Esophagus squamous epithelium (tissue), 5 donors: ENCODE measurements at places on chromosomes 7 and 10.

DNA sequence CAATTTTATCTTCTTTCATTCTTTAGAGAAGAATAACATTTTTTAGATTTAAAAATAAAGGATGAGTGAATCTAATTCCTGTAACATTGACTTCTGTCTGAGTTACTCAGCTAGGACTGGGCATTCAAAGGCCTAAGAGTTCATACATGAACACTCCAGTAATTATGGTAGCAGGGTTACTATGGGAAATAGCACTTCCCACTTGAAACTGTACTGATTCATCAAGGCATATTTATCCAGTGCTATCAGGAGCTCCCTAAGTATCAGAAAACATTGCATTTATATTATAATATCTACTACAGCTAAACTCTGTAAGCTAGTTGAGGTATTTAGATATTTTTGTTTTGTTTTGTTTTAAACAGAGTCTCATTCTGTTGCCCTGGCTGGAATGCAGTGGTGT lies 41.8 kb downstream of the NDUFB2 start:
- DNase-seq = no peak

DNA sequence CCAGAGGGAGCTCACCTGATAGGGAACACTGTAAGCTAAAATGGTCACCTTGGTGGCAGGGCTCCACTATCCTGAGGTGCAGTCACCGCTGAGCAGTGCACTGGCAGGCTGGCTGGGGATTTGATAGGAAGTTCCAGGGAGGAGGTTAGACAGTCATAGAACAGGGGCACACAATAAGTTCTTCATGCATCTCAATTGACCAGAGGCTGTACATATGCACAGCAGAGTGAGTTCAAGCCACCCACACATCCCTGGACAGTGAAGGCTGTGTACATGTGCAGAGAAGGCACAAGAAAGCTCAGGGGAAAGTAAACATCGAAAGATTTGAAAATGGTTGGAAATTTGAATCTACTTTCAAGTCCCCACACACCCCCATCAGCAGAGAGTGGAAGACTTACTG lies 13.9 kb downstream of the PRTFDC1 start:
- no peak for DNase-seq

DNA sequence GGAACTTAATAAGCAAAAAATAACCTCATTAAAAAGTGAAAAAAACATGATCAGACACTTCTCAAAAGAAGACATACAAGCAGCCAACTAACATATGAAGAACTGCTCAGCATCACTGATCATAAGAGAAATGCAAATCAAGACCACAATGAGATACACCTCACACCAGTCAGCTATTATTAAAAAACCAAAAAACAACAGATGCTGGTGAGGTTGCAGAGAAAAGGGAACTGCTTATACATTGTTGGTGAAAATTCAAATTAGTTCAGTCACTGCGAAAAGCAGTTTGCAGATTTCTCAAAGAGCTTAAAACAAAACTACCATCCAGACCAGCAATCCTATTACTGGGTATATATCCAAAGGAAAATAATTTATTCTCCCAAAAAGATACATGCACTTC lies 513.3 kb downstream of the MDFIC start:
- no peak for DNase-seq

DNA sequence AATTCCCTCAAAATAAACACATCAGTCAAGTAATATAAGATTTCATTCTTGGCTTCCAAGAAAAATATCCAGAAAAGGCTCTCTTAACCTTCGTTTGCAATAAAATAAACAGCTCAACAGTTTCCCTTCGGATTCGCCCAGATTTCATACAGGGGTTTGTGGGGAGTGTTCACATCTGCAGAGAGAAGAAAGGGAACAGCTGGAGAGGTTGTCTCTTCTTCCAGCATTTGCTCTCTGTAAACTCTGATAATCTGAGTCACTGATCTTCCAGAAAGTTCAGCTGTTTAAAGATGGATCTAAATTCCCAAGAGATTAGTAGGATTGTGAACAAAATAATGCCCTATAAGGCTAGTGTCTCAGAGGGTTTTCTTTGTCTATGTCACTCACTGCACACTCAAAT lies 277.9 kb downstream of the HPSE2 start:
- DNase-seq = no peak

- DNase-seq = no peak
Measured at GRCh38 chr7:55306331-55306730, 58.8 kb upstream of the LANCL2 start.

DNA sequence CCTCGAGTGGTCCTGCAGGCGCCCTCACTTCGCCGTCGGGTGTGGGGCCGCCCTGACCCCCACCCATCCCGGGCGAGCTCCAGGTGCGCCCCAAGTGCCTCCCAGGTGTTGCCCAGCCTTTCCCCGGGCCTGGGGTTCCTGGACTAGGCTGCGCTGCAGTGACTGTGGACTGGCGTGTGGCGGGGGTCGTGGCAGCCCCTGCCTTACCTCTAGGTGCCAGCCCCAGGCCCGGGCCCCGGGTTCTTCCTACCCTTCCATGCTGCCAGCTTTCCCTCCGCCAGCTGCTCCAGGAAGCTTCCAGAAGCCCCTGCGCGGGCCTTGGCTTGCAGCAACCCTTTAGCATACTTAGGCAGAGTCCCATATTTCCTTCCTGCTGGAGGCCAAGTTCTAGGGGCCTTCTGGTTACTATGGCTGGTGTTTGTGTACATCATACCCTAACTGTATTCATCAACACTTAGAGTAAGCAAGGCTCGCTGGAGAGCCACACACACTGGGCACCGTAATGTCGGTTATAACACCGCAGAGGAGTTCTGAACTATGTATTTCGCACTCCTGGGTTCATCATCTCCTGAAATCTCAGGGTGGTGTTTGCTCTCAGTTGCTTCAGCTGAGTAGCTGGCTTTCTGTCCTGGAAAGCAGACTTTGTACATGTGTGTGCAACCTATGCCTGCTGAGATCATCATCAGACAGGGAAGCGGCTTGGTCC lies 471 bp downstream of the MGMT start:
- DNase-seq = no peak

DNA sequence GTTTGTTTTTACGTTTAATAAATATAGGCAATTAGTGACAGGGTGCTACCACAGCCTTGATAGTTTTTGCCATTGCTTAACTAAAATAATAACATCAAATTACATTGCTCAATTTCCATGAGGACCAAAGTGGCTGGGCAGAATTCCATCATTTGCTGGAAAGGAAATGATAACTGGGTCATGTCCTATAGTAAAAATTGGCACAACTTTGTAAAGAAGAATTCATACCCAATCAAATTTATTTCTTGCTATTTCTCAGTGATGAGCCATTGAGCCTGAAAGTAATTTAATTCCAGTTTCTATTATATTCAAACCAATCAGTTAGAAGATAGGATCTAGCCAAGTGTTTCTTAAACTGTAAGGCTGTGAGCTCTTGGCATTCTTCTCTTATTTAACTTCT lies 102.2 kb upstream of the CTTNBP2 start:
- no peak for DNase-seq

GRCh38 chr7:91082852-91083495 lies 181.3 kb upstream of the FZD1 start:
- no peak for DNase-seq

- DNase-seq = no peak
Measured at GRCh38 chr7:25731068-25731845, 420.7 kb upstream of the NFE2L3 start.

DNA sequence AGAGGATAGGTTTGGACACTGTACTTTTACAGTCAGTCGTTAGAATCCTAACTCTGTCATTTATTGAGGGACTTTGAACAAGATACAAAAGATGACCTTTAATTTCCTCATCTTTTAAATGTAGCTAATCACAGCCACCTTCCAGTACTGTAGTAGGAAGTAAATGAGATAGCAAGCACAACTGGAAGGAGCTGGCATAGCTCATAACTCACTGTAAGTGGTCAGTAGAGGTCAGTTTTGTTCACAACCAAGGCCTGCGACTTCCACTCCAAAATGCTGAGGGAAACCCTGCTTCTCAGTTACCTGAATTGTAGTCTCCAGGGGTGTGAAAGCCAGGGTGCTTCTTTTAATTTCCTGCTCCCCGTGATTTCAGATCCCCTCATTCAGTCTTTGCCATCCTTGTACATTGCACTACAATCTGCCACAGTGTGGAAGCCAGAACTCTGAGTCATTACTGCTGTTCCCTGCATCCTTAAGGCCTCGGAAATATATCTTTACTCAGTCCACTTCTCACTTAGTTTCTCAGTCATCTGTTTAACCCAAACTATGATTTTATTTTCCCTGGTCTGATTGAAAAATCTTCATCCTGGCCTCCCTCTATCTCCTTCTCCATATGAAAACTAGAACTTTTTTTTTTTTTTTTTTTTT lies 361.2 kb downstream of the NRG3 start:
- DNase-seq = no peak

DNA sequence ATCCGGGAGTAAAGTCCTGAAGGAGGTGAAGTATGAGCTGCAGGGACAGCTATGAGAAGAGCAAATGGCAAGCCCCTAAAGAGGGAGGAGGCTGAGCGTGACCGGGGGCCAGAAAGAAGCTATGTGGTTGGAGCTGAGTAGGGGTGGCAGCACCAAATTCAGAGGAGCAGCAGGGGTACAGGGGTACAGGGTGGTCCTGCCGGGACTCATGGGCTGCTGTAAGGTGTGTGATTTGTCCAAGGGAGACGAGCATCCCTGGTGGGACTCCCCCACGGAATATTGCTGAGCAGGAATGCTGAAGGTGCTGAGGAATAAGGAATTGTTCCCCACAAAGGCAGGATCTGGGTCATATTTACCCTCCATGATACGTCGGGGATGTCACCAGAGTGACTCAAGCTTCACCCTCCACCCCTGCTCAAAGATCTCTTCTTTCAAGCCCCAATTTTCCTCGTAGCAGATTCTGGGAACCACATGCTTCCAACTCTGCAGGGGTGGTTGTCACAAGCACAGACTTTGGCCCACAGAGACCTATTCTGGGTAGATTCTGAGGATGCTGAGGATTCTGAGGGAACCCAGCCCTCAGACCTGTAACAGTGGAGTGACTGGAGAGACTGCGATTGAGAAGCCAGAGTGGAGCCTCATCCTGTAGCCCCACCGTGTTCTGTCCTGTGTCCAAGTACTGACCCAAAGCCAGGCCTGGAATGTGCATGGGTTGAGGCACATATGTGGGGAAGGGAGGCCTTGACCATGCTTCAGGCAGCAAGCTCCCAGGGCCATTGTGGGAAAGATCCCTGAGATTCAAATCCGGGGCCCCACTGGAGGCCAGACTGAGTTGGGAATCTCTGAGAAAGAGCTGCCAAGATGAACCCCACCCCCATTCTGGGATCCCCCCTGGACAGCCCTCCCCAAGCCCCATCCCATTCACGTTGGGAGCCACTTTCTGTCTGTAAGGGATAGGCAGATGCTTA lies 4.2 kb downstream of the SFTPD start:
- DNase-seq = no peak

- DNase-seq = no peak
Measured at GRCh38 chr10:114996542-114996941, 58.5 kb downstream of the TRUB1 start.

- DNase-seq = no peak
Measured at GRCh38 chr10:4307910-4308309, 518.1 kb upstream of the AKR1E2 start.

DNA sequence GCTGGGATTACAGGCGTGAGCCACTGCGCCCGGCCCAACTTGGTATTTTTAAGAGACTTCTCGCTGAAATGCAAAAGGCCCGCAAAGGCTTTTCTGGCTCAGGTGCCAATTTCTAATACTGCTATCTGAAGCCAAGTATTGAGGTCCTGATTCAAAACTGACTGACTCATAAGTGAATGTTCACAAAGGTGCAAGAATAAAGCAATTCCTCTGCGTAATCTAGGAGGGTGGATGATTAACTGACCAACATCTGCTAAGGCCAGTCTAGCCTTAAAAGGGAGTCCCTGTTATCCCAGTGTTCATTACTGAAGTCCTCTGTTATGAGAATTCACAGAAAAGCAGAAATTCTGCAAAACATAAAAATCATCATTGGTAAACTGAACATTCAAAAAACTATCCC lies 111.4 kb downstream of the SRPK2 start:
- no peak for DNase-seq

GRCh38 chr10:74039561-74040145 lies 41.7 kb downstream of the VCL start:
- no peak for DNase-seq

GRCh38 chr7:155724327-155725005 lies 80.0 kb downstream of the RBM33 start:
- DNase-seq = no peak

DNA sequence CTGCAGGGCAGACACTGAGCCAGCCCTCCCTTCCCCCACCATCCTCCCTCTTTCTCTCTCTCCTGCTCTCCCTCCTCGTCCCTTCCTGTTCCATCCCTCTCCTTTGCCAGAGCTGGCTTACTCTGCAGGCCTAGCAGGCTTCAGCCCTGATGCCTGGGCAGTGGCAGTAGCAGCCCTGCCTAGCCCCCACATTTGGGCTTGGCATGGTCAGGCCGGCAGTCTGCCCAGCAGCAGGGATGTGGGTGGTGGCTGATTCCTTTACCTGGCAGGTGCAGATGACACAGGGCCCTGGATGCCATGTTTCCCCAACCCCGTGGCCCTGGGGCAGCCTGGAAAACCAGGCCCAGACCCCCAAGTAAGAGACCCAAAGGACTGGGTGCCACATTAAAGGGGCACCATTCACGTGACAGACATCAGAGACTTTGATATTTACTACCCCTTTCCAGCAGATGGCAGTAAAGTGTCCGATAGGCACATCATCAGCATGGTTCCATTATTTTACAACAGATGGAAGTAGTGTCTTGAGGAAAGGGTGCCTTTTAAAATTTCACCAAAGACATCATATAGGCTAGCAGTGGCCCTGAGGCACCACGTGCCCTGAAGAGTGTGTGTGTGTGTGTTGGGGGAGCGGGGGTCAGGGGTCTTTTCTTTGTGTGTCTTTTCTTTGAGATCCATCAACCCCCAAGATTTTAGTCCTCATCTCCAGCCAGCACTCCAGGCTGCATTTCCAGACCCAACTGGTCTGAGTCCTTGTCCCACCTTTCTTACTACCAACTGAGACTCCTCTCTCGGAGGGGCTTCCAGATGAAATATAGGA lies 5.9 kb downstream of the KCP start:
- DNase-seq = no peak

DNA sequence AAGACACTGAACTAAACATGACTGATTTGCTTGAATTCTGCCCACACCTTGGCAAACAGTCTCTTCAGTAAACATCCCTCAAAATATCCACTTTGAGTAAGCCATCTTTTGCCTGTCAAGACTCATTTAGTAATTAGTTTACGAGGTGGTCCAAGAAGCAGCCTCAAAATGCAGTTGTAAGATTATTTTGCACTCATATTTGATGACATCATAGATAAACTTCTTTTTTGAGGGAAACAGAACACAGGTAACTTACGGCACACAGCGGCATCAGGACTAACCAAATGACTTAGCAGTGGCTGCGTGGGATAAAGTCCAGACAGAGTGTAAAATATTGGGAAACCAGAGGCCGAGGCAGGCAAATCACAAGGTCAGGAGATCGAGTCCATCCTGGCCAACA lies 41.8 kb upstream of the STEAP1B start:
- no peak for DNase-seq

DNA sequence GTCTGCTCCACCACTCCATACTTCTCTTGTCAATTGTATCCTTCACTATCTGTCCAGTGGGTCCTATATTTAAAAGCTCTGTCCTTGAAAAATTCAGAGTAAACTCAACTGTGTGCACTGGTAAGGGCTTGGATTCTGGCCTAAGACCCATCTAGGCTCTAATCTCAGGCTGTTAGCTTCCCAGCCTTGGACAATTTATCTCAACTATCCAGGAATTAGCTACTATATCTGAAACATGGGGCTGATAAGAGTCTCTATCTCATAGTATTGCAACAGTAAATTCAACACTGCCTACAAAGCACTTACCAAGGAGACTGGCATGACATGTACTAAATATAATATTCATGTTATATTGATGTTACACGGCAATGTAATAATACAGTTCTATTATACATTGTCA lies 303.4 kb downstream of the XPNPEP1 start:
- DNase-seq = no peak

- no peak for DNase-seq
Measured at GRCh38 chr7:144027974-144028373, 20.8 kb upstream of the OR2A5 start.
